ENCODE measurements at places on chromosomes 4 and X. TPM values are rescaled to one million over a fixed set of nuclear protein-coding genes. Genes with fewer than 3 reads are reported as not detected.
A peak's percentile ranks its signal among the peaks of the same experiment; 100 is the strongest.

TLR10 gene
- not detected for total RNA-seq

ODAM gene
- not detected for total RNA-seq

- H3K27me3 ChIP-seq, result no peaks in the 10 kb centered on the region
- H3K4me1 ChIP-seq, result no peaks in the 10 kb centered on the region
- no peak overlapping the region for H3K27ac ChIP-seq
- no peak for DNase-seq
Measured at GRCh38 chr4:152633118-152633517, 46.7 kb downstream of the TMEM154 start.

- H3K27me3 ChIP-seq, result no peaks in the 10 kb centered on the region
- H3K4me1 ChIP-seq, result no peaks in the 10 kb centered on the region
- H3K4me3 ChIP-seq, result no peak overlapping the region
- H3K36me3 ChIP-seq, result no peaks in the 10 kb centered on the region
- DNase-seq, result no peak
Measured at GRCh38 chrX:55841962-55842752, 124.6 kb downstream of the RRAGB start.

TECRL gene
- total RNA-seq, result not detected

GRCh38 chr4:114606245-114606644 lies 7.6 kb downstream of the UGT8 start:
- H3K27ac ChIP-seq, result no peak overlapping the region
- H3K4me1 ChIP-seq, result no peaks in the 10 kb centered on the region
- DNase-seq, result no peak
- H3K27me3 ChIP-seq, result peaks cover 10% of the 10 kb centered on the region

DNA sequence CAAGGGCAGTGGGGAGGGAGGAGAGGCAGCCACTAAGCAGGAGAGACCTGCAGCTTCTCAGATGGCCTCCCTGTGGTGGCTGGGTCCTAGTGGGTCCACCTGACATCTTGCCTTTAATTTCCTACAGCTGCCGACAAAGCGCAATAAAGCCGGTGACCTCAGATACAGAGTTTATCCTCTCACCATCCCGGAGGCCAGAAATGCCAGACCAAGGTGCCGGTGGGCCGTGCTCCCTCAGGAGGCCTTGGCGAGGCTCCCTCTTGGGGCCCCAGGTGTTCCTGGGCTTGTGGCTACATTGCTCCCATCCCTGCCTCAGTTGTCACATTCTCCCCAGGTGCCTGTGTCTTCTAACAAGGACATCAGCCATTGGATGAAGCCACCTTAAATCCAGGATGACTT lies 103.0 kb downstream of the ADRA2C start:
- no peak overlapping the region for H3K27ac ChIP-seq
- H3K36me3 ChIP-seq, result no peaks in the 10 kb centered on the region
- peak; percentile 28 for DNase-seq

RBMX gene
- total RNA-seq, result 393 TPM

DNA sequence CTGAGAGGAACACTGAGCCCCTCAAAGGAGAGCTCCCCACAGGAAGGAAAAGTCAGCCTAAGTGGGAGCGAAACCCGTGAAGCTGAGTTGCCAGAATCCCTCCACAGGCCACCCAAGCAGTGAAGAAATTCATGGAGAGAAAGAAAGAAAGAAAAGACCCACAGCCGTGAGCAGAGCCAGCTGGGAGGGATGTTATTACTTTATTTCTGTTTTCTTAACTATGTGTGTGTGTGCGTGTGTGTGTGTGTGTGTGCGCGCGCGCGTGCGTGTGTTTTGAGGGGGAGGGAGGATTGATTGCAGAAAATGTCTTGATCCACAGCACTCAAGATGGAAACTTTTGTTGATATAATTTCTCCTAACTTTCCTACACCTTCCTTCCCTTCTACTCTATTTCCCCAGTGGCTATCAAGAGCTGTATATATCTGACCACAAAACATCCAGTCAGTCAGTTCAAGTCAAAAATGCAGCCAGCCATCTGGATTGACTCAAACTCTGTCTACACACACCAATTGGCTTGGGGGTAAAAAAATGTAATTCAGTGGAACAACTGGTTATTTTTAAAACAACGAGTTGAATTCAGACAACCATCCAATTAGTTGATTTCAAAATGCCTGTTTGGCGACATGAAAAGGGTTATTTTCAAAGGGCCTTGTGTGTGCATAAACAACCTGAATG lies 13.8 kb upstream of the GPC3 start:
- peak overlapping the region; percentile 76 for H3K27ac ChIP-seq
- H3K36me3 ChIP-seq, result no peaks in the 10 kb centered on the region
- H3K4me3 ChIP-seq, result no peak overlapping the region
- no peaks in the 10 kb centered on the region for H3K27me3 ChIP-seq
- peaks cover 25% of the 10 kb centered on the region for H3K4me1 ChIP-seq
- peak; percentile 60 for DNase-seq

- no peaks in the 10 kb centered on the region for H3K36me3 ChIP-seq
- no peak overlapping the region for H3K27ac ChIP-seq
- H3K27me3 ChIP-seq, result no peaks in the 10 kb centered on the region
- no peak overlapping the region for H3K4me3 ChIP-seq
Measured at GRCh38 chr4:174375422-174375821, 91.7 kb downstream of the CEP44 start.

ERVMER34-1 gene
- total RNA-seq, result not detected

DNA sequence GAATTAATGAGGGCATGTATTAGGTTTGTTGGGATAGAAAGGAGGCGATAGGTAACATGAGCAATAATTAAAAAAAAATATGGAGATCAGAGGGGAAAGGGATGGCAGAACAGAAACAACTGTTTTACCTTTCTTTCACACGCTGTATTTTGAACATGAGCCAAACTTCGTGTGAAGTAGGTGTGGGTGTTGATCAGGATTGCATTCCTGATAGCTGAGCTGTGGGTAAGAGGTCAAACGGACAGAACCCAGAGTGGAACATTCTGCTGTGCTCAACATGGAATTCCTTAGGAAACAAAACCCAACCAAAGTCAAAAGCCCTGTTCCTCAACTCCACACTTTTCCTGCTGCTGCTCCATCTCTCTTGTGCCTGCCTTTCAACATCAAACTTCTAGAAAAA lies 162.5 kb upstream of the CASK start:
- no peaks in the 10 kb centered on the region for H3K4me1 ChIP-seq
- no peaks in the 10 kb centered on the region for H3K36me3 ChIP-seq
- DNase-seq, result no peak
- H3K4me3 ChIP-seq, result no peak overlapping the region
- no peak overlapping the region for H3K27ac ChIP-seq

- no peak for DNase-seq
- peaks cover 4% of the 10 kb centered on the region for H3K27me3 ChIP-seq
- H3K27ac ChIP-seq, result no peak overlapping the region
- H3K36me3 ChIP-seq, result no peaks in the 10 kb centered on the region
- H3K4me3 ChIP-seq, result no peak overlapping the region
Measured at GRCh38 chr4:81062001-81062400, 31.5 kb downstream of the BMP3 start.

GRCh38 chr4:99463566-99463965 lies 28.4 kb upstream of the ADH7 start:
- no peak overlapping the region for H3K4me3 ChIP-seq
- no peaks in the 10 kb centered on the region for H3K36me3 ChIP-seq
- no peaks in the 10 kb centered on the region for H3K27me3 ChIP-seq

VCX3A gene
- not detected for total RNA-seq

SPANXA1 gene
- not detected for total RNA-seq

GRCh38 chr4:88043001-88043400 lies 35.6 kb downstream of the PKD2 start:
- peaks cover 10% of the 10 kb centered on the region for H3K4me1 ChIP-seq
- H3K4me3 ChIP-seq, result no peak overlapping the region
- H3K27me3 ChIP-seq, result no peaks in the 10 kb centered on the region
- no peak overlapping the region for H3K27ac ChIP-seq
- no peak for DNase-seq
- H3K36me3 ChIP-seq, result peaks cover 95% of the 10 kb centered on the region

DNA sequence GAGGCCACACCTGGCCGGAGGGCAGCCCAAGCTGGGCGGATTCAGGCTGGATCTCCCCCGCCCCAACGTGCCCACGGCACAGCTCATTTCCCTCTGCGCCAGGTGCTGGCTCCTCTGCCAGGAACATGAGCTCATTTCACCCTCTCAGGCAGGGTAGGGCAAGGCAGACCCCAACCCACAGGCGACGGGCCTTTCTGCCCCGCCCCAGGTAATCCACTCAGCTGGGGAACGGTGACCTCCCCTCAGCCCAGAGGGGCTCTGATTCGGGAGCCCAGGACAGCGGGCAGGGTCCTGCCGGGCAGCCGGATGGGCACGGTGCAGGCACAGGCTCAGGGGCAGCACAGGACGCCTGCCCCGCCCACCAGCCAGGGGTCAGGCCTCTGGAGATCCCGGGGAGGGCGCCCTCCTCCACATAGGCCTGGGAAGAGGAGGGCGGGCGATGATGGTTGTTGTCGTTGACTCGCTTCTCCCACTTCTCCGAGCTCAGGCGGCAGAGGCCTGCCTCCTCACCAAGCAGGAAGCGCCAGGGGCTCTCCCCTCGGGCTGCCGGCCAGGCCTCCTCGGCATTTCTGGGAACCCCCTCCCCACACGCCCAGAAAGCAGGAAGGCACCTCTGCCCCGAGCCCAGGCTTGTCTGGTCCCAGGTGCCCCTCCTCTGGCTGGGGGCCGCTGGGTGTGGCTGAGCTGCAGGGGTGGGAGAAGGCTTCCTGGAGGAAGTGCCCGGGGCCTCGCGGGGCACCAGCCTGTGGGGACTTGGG lies 31.1 kb downstream of the TACC3 start:
- no peaks in the 10 kb centered on the region for H3K4me1 ChIP-seq
- no peak overlapping the region for H3K27ac ChIP-seq
- no peaks in the 10 kb centered on the region for H3K36me3 ChIP-seq
- DNase-seq, result no peak
- no peaks in the 10 kb centered on the region for H3K27me3 ChIP-seq
